Amniotic stem cell (primary cell): ENCODE measurements at places on chromosomes 4 and X.

GRCh38 chr4:8525383-8526120, 54.6 kb upstream of the GPR78 start:
- DNase-seq, result no peak

- DNase-seq, result no peak
Measured at GRCh38 chrX:11739776-11740175, 18.3 kb upstream of the MSL3 start.

- DNase-seq, result no peak
Measured at GRCh38 chrX:387729-388128, 1.0 kb upstream of the PPP2R3B start.

GRCh38 chr4:65773636-65774035, 103.3 kb upstream of the EPHA5 start:
- DNase-seq, result no peak

- no peak for DNase-seq
Measured at GRCh38 chrX:69615342-69615741, 571 bp upstream of the EDA start.

DNA sequence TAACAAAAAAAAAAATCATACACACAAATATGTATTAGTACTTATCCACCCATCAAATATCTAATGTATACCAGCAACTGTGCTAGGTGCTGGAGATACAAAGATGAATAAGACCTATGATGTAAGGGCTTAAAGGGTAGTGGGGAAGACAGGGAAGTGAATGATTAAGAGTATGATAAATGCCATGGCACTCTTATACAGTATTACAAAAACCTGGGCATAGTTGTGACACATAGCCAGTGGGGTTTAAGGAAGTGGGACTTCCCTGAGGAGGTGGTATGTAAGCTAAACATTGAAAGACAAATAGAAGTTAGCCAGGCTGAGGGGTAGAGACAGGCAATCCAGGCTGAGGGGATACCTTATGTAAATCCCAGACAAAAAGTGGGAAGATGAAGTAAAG, 23.5 kb downstream of the CHM start:
- no peak for DNase-seq

GRCh38 chr4:154001193-154001592, 212.3 kb upstream of the SFRP2 start:
- DNase-seq, result no peak

GRCh38 chrX:112147206-112147605, 64.6 kb upstream of the TRPC5 start:
- no peak for DNase-seq
